ENCODE measurements at places on chromosomes 12 and 14.

DNA sequence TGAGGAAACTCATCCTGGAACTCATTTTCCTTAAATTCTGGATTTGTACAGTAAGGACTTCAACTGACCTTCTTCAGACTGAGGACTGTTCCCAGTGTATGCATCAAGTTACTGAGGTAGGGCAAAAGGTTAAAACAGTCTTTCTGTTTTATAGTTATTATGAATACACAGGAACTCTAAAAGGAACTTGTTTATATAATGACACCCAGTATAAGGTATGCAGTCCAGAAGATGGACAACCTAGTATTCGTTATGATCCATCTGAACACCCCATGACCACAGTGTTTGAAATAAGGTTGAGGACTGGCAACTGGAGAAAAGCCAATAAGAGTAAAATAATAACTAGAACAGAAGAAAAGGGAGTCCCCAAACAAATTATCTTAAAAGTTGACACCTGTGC, 779.9 kb upstream of the TMEM132C start:
- DNase-seq = no peak

DNA sequence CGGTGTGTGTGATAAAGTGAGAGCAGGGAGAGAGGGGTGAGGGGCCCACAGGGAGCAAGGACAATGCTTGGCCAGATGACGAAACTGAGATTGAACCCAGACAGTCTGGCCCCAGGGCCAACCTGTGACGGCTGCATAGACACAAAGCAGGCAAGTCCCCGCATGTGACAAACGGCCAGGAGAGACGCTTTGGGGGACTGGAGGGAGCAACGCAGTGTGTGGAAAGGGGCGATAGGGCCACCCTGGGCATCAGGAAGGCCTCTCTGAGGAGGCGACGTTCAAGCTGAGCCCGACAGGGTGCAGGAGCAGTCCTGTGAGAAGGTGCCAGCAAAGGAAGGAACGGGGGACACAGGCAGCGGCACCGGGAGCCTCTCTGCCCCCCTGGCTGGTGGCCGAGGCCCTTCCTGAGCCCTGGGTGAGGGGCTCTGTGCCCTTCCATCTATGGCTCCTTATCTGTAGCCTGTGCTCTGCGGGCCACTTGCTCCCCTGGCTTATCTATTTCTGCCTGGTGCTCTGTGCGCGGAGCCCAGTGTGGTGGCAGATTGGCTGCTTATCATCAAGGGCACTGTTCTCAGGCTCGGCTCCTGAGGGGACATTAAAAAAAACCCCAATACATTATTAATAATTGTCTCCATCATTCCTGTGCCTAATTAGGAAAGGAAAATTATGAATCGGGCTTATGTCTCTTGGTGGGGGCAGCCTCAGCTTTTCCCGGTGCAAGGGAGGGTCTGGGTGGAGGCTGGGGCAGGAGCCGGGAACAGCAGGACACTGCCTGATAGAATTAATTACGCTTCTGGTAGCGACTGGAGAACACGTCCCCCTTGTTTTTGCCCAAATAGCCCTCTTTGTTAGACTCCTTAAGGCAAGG, 39.8 kb downstream of the PRIMA1 start:
- no peak for DNase-seq

GRCh38 chr14:24422261-24422660, 7.2 kb downstream of the CBLN3 start:
- no peak for DNase-seq

DNA sequence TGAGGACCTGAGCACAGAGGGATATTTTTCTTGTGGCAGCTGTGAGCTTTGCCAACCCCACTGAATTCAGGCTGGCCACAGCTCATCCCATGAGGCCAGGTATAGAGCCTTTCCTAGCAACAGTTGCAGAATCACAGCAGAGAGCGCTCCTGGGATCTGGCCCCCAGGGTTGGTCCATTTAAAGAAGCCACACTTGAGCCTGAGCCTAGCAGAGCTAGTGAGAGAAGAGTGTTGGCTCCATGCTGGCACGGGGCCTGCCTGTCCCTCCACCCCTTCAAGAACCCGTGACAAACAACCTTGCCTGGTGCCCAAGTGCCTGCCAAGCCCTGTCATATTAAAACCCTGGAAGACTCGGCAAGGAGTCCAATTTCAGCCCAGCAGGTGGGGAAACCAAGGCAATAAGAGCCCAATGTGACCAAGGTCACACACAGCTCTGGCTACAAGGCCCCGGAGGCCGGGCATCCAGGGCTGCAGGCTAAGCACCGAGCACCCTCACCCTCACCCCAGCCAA, 91.6 kb downstream of the LRRC74A start:
- peak; percentile 49 for DNase-seq

DNA sequence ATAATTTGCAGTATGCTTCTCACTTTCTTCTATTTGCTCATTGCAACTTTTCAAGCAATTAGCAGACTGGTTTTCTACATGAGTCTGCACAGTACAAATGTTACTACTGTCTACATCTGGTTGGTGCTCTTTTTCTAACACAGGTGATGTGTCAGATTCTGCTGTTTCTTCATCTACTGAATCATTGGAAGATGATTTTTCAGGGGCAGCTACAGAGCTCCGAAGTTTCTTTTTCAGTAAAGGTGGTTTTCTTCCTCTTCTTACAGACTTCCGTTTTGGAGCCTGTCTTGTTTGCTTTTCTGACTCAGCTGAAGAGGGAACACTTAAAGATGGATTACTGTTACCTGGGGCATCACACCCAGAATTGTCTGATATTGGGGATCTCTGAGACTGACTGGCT, 62.1 kb downstream of the SCAF11 start:
- no peak for DNase-seq

GRCh38 chr12:19971361-19972280, 396.7 kb upstream of the PDE3A start:
- DNase-seq = peak; percentile 78

GRCh38 chr14:96139879-96140278, 64.8 kb upstream of the BDKRB2 start:
- no peak for DNase-seq

- DNase-seq = no peak
Observed at GRCh38 chr14:66677780-66678179, 169.8 kb downstream of the GPHN start.

DNA sequence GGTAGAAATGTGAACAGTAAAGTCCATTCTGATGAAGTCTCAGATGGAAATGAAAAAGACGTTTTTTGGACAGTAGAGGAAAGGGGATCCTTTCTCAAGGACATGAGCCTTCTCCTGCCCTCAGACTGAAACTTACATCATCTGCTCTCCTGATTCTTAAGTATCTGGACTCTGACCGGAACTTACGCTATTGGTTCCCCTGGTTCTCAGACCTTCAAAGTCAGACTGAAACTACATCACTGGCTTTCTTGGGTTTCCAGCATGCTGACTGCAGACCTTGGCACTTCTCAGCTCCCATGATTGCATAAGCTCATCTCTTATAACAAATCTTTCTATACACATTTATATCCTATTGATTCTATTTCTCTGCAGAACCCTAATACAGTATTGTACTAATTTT, 291.0 kb downstream of the SNAPC1 start:
- DNase-seq = no peak

- no peak for DNase-seq
Observed at GRCh38 chr12:90854136-90854689, 100.8 kb downstream of the CCER1 start.

GRCh38 chr14:24078146-24078545, 6.8 kb downstream of the CPNE6 start:
- no peak for DNase-seq

All from ecto neural progenitor cell (in vitro differentiated cells).